Stimulated activated effector memory CD8-positive, alpha-beta T cell treated with anti-CD3 and anti-CD28 coated beads, Interleukin-12 subunit alpha, Interleukin-12 subunit beta, amount 100 ng/mL, for 72 hours (primary cell): ENCODE measurements at places on chromosomes 4 and X.

DNA sequence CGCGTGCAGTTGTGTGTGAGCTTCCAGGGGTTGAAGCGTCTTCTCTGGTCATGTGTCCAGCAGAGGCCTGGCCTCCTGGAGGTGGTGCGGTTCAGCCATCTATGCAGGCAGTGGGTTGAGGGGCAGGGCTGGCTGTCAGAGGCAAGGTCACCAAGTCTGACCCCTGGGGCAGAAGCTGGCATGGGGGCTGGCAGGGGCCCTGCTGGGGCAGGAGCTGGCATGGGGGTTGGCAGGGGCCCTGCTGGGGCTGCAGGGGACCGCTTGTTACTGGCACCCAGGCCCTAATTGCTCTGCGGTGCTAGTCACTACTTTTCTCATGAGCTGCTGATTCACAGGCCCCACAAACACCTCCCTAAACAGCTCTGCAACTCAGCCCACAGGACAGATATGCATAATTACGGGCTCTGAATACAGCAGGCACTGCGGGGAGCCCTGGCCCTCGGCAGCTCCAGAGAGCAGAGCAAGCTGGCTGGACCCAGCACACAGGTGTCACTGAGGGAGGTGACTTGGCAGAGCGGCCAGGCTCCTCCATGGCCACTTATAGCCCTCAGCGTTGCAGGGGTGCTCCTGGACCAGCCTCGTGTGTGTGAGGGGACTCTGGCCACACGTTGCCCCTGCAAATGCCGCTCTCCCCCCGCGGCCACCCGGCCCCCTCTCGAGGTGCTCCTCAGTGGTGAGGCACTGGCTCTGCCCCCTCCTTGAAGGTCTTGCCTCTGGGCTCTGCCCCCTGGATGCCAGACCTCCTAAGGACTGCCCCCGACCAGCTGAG lies 32.7 kb downstream of the CPLX1 start:
- no peak for DNase-seq

- no peak for DNase-seq
Observed at GRCh38 chr4:2059726-2060602, 837 bp downstream of the NAT8L start.

DNA sequence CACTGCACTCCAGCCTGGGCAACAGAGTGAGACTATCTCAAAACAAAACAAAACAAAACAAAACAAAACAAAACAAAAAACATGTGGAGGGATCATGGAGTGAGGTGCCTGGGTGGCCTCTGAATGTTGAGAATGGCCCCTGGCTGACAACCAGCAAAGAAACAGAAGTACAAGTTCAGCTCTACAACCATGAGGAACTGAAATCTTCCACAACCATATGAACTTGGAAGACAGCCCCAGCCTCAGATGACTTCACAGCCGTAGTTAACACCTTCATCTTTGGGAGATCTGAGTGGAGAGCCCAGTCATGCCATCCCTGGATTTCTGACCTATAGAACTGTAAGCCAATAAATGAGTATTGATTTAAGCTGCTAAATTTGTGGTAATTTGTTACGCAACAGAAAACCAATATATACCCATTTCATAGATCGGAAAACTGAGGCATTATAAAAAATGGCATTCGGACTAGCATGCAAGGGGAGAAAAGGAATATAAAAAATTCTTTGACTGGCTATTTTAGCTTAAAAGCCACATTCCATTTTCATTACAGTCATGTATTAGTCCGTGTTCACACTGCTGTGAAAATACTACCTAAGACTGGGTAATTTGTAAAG lies 138.7 kb upstream of the RAPGEF2 start:
- DNase-seq = no peak

DNA sequence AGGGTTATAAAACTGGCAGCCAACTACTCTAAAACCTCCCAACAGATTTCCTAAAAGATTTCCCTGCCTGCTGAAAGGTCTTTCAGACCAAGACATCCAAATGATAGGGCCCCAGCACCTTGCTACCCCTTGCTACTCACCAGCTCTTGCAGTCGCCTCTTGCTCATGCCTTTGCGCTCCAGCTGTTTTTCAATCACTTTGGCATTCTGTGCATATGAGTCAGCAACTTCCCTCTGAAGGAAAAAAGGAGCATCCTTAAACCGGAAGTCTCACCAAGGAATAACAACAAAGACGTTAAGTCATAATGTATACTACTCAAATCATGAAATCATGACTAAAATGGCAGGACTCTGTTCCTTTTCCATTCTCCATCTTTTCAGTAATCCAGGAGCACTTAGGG lies 24.0 kb downstream of the STEEP1 start:
- no peak for DNase-seq

GRCh38 chr4:113437129-113437528 lies 324.4 kb downstream of the CAMK2D start:
- DNase-seq = no peak

- no peak for DNase-seq
Observed at GRCh38 chr4:141016117-141016798, 117.0 kb downstream of the RNF150 start.

DNA sequence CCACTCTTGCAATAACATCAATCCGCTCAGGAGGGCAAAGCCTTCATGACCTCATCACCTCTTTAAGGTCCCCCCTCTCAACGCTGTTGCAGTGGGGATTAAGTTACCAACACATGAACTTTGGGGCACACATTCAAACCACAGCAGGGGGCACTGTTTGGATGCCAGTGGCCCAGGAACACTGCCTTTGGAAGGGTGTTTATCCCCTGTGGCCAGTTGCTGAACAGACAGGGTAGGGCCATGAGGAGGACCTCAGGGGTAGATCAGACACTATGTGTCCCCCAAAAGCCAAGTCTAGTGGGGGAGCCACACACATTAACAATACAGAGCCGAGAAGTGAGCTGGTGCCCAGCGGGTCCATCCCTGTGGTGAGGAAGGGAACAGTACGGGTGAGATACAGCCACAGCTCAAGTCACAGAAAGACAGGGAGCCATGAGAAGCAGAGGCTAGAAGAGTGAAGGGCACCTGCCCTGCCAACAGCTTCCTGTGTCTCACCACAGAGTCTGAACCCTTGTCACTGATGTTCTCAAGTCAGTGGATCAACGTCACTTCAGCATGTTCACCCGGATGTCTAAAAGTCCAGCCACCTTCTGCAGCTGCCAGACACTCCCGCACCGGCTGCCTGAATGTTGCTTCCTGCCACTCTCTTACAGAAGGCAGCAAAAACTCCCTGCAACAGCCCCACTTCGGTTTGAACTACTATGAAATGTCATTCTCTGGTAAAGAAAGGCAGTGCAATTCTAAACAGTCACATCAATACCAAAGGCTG lies 19.9 kb upstream of the MXD4 start:
- peak; percentile 35 for DNase-seq

- DNase-seq = no peak
Observed at GRCh38 chr4:78592088-78592783, 40.7 kb downstream of the ANXA3 start.

DNA sequence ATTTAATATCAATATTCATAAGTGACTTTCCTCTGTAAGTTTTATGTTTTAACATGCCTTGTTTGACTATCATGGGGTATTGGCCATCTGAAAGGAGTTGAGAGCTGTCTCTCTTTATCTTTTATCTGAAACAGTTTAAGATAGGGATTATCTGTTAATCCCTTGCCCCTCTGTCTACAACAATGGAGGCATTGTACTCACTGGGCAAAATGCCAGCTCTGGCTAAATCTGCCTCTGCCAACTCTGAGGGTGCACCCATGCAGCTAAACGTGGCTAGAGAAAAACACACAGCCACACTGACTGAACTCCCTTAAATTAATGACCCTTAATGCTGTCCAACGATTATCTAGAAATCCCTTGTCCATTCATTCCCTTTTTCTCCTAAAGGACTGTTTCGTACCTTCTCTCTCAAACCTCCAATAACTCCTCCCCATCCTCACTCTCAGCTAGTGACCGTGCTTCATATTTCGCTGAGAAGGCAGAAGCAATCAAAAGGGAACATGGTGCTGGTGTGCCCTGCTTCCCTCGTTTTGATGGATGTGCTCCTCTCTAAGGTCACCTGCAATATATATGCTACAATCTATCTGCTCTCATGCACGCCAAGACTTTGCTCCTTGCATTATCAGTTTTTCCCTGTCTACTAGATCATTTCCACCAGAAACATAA lies 10.3 kb downstream of the PHKA2 start:
- DNase-seq = no peak

DNA sequence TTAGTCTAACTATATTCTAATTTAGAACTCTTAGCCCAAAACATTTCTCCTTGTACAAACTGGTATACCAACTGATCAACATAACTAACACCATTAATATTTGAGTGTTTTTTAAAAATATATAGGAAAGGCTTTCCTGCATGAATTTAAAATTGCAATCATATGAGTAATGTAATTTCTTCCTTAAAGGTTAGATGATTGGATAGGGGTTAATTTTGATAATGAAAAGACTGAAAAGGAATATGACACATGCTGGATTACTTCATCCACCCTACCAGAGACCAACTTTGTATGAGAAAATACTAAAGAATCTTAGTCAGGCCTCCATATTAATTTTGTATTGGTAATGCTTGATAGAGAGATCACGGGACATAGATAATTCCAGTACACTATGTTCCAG lies 25.1 kb upstream of the PLS3 start:
- DNase-seq = no peak

DNA sequence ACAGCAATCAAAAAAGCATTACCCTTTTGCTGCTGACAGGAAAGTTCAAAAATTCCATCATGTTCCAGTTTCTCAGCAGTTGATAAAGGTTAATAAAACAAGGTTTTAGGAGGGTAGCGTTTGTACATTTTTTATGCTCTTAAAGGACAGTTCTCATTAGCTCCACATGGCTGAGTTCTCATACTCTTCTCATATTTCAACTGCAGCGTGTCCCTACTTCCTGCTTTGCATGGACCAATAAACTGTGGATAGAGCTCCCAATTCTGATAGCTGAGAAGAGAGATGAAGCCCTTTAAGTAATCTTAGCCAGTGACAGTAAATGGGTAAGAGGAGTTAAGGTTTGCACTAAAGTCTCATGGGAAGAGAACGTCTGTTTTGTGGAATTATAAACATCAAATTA lies 53.5 kb downstream of the SPANXA2 start:
- no peak for DNase-seq

DNA sequence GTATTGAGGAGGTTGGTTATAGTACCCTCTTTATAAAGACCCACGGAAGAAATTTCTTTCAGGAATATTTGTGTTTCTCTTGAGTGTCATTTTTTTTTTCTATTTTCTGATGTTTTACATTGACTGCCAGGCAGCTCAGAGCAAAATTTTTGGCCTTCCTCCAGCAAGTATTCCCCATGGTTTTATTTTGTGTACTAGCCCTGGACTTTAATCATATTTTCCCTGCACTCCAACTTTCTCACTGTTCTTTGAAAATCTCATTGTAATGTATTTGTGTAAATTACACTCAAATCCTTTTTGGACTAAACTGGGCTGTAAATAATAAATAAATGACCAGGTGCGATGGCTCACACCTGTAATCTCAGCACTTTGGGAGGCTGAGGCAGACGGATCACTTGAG lies 45.6 kb upstream of the USP46 start:
- DNase-seq = no peak

DNA sequence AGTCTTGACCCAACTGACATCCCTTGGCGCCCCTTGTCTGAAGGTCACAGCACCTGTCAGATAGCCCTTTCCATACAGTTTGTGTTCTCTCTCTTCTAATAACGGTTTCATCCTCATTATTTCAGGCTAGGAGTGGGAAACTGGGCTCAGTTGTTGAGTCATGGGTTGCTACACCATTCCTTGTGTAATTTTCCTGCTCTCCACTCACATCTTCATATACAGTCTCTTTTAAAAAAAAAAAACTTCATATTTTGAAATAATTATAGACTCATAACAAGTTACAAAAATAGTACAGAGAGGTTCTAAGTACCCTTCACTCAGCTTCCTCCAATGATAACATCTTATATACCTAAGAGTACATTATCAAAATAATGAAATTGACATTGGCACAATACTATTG lies 60.2 kb upstream of the GRPR start:
- DNase-seq = no peak

- no peak for DNase-seq
Observed at GRCh38 chr4:15428611-15429010, 778 bp downstream of the C1QTNF7 start.

DNA sequence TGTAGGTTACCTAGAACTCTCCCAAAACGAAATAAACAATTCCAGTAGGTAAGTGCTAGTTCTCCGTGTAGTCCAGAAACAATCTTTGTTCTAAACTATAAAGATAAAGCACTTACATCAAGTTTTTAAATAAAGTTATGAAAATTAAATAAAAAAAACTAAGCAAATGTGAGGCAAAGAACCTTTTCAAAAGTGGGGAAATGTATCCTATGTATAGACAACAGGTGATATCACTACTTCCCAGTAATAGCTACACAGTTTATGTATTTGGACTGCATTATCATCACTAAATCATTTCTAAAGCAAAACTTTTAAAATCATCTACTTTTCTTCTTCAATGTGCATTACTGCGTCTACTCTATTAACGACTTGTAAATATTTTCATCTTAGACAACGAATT lies 2.0 kb downstream of the YTHDC1 start:
- no peak for DNase-seq
